ENCODE measurements at places on chromosomes 7 and 10.

GRCh38 chr7:44697136-44698045 is 51.3 kb upstream of the ZMIZ2 start:
- DNase-seq, result no peak

GRCh38 chr7:47625861-47626715 is 44.2 kb upstream of the TNS3 start:
- DNase-seq, result no peak

GRCh38 chr10:16843252-16843870 is 26.1 kb upstream of the RSU1 start:
- DNase-seq, result peak; percentile 77

GRCh38 chr7:99203092-99203491 is 4.8 kb downstream of the KPNA7 start:
- no peak for DNase-seq

GRCh38 chr7:126635545-126635944 is 617.2 kb downstream of the GRM8 start:
- DNase-seq, result no peak

- DNase-seq, result no peak
These were observed 88.8 kb upstream of the TNS3 start for GRCh38 chr7:47670729-47671128.

GRCh38 chr7:17832242-17832641 is 108.1 kb downstream of the SNX13 start:
- no peak for DNase-seq

DNA sequence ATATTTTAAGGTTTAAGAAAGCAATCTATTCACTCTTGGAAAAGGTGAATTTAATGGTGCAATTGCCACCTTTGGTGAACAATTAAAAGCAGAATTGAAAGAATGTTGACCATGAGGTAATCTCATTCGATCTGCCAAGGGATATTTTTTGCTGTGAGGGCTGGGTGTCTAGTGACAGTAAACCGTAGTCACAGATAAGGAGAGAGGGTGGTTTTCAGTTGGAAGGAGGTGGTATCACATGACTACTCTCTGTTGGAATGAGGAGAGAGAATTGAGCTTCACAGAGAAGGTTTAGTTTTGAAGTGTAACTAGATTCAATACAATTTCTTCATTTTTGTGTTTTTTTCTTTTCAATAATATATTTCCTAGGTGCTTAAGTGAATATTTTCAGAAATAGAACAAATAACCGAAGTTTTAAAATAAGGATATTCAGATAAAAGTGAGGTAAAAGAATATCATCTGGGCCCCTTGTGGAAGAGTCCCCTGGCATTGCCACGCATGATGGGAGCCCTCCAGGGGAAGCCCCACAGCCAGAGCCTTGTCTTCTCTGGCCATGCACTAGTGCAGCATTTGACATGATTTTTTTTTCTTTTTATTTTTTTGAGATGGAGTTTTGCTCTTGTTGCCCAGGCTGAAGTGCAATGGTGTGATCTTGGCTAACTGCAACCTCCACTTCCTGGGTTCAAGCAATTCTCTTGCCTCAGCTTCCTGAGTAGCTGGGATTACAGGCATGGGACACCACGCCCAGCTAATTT is 73.4 kb downstream of the GPR141 start:
- DNase-seq, result no peak

GRCh38 chr7:70037171-70037933 is 439.1 kb downstream of the AUTS2 start:
- no peak for DNase-seq

- DNase-seq, result no peak
These were observed 322.0 kb upstream of the SEMA3D start for GRCh38 chr7:85508642-85509410.

DNA sequence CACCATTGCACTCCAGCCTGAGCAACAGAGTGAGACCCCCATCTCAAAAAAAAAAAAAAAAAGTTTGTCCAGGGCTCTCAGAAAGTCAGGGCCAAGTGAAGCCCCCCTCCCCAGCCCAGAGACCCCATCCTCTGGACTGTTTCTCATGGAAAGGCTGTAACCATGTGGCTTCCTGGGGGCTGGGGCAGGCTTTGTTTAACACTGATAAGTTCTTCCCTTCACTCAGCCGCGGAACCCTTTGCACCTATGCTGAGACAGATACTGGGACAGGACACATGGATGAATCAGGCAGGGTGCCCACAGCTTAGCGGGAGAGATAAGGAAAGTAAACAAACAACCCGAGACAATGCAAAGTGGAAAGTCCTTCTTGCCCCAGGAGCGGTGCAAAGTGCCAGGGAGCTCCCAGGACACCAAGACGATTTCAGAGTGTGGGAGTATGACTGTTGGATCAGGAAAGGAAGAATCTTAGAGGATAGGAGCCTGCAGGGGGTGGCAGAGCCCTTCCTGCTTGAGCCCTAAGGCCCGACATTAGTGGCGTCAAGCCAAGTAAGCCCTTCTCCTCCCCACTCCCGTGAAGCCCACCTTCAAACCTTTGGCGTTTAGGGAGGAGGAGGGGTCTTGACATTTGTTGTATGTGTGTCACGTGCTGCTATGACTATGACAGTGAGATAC is 11.6 kb downstream of the MLXIPL start:
- no peak for DNase-seq

DNA sequence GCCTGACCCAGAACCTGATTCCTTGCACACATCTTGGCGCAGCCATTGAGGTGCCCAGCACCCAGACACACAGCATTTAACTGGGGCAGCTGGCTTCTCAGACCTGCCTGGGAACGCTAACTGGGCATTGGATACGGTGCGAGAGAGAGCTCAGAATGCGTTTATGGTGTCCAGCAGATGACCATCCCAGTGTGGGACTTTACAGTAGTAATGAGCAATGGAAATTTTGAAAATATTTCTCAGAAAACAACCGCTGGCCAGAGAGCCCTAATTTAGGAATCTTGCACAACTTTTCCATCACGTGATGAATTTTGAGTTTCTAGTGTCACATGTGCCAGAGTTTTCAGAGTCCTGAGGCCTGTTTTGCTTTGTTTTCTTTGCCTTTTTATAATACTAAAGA is 78.2 kb upstream of the SEC61G start:
- no peak for DNase-seq

GRCh38 chr10:70378122-70378521 is 4.3 kb downstream of the LRRC20 start:
- DNase-seq, result no peak

DNA sequence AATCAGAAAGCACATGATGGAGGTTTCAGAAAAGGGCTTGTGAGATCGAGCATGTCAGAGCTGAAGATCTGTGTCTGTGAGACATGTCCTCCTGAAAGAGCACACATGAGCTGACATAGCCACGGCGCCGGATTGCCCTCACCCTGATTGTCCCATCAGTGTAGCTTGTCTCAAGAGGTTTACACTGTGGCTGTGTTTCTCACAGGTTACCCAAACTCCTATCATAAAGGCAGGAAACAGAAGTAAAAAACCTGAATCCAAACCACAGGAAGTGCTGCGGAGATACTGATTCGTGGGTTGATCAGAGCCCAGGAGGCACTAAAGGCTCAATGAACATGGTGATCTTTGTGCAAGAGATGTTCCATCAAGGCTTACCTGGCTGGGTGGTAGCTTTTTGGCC is 3.9 kb upstream of the ATP6V0E2 start:
- DNase-seq, result peak; percentile 73

DNA sequence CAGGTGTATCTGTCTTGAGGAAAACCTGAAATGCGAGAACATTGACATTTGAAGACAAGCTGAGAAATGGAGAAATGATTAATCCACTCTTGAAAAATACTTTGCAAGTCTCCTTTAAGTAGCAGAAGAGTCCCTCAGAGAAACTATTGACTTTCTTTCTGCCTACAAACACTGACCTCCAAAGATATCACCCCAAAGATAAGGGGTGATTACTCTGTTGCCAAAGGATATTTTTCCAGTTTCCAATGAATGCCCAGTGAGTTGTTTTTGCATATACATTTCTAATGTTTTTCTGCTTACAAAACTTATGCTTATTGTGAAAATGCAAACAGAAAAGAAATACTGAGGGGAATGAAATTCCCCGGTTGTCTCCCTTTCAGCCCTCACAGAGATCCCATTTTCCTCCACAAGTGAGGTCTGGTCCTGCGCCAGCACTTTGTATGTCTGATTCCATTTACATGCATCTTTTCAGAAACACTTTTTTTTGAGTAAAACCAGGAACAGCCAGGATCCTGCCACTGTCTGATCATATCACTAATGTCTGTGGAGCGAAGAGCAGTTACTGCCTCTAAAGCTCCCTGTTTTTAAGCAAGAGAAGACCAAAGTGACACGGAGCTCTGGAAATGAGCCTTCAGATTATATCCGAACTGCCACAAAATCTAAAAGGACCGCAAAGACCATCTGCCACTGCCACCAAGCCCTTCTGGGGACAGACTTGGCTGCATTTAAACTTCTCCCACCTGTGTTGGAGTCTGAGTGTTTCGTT is 82.9 kb upstream of the PDCD4 start:
- no peak for DNase-seq

GRCh38 chr7:43303740-43304241 is 191.3 kb downstream of the HECW1 start:
- no peak for DNase-seq

- DNase-seq, result no peak
These were observed 317.3 kb upstream of the HGF start for GRCh38 chr7:82087099-82087498.

- no peak for DNase-seq
These were observed 217.1 kb upstream of the ZMIZ1 start for GRCh38 chr10:78851647-78852046.

- no peak for DNase-seq
These were observed 68.1 kb downstream of the PDGFA start for GRCh38 chr7:451255-452225.

DNA sequence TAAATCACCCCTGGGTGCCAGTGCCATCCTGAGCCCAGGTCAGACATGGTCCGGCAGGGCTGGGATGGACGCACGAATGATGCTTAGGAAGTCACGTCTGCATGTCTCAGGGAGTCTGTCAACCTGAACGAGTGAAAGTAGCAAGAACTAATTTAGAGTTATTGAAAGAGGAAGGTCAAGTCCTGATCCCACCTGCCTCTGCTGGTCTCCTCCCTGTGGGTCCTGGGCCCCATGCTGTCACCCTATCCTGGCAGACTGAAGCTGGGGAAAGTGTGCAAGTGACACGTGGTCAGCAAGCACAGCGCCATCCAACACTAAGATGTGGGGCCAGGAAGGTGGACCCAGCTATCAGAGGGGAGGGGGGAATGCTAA is 26.1 kb upstream of the GRID1 start:
- no peak for DNase-seq

- DNase-seq, result no peak
These were observed 105.1 kb upstream of the ANLN start for GRCh38 chr7:36284456-36285090.

DNA sequence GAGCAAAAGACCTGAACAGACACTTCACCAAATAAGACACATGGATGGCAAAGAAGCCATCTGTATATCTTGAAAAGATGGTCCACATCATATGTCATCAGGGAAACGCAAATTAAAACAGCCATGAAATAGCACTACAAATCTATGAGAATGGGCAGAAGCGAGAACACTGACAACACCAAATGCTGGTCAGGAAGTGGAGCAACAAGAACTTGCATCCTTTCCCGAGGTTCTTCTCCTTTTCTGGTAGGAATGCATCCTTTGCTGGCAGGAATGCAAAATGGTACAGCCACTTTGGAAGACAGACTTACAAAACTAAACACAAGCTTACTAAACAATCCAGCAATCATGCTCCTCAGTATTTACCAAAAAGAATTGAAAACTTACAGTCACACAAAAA is 60.0 kb downstream of the PIK3AP1 start:
- DNase-seq, result no peak

- no peak for DNase-seq
These were observed 652.3 kb upstream of the MGMT start for GRCh38 chr10:128814782-128815181.

- no peak for DNase-seq
These were observed 17.7 kb upstream of the C10orf67 start for GRCh38 chr10:23362069-23362830.

DNA sequence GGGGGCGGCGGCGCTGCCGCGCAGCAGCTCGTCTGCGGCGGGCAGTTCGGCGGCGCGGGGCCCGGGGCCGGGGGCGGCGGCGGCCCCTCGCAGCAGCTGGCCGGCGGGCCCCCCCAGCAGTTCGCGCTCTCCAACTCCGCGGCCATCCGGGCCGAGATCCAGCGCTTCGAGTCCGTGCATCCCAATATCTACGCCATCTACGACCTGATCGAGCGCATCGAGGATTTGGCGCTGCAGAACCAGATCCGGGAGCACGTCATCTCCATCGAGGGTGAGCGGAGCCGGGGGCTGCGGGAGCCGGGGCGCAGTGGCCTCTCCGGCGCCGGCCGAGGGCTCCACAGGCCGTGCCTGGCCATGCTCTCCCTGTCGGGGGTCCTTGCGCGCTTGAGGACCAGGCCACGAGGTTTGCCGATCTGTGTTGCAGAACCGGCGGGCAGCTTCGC is 548 bp downstream of the AGAP3 start:
- DNase-seq, result no peak

DNA sequence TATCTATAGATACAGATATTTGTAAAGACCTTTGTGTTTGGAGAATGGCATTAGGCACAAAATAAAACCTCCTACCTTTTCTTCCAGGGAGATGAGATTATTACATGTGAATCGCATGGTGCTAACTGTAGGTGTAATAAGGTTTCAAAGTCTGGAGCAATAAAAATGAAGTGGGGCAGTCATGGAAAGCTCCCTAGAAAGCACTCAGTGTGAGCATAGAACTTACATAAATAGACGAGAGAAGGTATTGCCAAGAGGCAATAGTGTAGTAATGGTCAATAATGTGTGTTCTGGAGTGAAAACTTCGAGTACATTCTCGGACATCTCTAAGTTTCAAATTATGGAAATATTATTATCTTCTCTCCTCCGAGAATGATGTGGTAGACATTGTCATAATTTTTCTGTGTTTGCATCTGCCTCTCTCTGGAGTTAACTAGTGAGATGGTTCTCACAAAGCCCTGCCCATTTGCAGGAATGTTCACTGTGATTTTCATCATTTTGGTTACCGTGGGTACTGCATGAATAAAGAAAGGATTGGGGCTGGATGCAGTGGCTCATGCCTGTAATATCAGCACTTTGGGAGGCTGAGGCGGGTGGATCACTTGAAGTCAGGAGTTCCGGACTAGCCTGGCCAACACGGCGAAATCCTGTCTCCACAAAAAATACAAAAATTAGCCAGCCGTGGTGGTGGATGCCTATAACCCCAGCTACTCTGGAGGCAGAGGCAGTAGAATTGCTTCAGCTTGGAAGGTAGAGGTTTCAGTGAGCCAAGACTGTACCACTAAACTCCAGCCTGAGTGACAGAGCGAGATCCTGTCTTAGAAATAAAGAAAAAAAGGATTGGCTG is 10.6 kb downstream of the VIM start:
- DNase-seq, result peak; percentile 57

- DNase-seq, result no peak
These were observed 19.7 kb downstream of the ZNF783 start for GRCh38 chr7:149281508-149282330.
